Activated CD4-positive, alpha-beta T cell treated with anti-CD3 and anti-CD28 coated beads, Interleukin-2, amount 50 U/mL, for 1 hour (primary cell): ENCODE measurements at places on chromosomes 7 and 10.

- no peak for DNase-seq
Observed at GRCh38 chr10:100571084-100571856, 35.5 kb downstream of the HIF1AN start.

- no peak for DNase-seq
Observed at GRCh38 chr7:105827151-105827875, 49.1 kb downstream of the ATXN7L1 start.

DNA sequence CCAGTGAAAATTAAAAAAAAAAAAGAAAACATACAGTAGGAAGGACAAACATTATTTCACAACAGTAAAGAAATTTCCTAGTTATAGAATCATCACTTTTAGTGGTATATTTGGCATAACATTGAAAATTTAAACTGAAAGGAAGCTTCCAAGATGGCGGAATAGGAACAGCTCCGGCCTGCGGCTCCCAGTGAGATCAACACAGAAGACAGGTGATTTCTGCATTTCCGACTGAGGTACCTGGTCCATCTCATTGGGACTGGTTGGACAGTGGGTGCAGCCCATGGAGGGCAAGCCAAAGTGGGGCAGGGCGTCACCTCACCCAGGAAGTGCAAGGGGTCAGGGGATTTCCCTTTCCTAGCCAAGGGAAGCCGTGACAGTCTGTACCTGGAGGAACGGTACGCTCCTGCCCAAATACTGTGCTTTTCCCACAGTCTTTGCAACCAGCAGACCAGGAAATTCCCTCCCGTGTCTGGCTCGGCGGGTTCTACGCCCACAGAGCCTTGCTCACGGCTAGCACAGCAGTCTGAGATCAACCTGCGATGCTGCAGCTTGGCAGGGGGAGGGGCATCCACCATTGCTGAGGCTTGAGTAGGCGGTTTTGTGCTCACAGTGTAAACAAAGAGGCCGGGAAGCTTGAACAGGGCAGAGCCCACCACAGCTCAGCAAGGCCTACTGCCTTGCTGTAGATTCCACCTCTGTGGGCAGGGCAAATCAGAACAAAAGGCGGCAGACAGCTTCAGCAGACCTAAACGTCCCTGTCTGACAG lies 19.4 kb downstream of the PON3 start:
- DNase-seq = no peak

DNA sequence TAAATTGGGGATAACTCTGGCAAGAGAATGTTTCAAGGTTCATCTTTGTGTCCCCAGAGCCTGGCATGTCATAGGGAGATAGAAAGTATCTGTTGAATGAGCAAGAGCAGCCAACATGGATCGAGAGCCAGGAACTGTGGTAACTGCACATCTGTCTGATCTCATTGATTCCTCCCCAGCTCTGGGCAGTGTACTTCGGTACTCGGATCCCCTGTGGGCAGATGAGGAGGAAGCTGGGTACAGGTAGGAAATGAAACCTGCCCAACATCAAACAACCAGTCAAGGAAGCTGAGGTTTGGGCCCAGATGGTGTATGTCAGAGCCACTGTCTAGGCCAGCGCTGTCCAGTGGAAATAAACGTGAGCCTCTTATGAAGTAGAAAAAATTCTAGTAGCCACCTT lies 76.4 kb downstream of the GRK5 start:
- DNase-seq = peak; percentile 27

GRCh38 chr10:61835069-61835945 lies 66.2 kb upstream of the ARID5B start:
- DNase-seq = no peak

DNA sequence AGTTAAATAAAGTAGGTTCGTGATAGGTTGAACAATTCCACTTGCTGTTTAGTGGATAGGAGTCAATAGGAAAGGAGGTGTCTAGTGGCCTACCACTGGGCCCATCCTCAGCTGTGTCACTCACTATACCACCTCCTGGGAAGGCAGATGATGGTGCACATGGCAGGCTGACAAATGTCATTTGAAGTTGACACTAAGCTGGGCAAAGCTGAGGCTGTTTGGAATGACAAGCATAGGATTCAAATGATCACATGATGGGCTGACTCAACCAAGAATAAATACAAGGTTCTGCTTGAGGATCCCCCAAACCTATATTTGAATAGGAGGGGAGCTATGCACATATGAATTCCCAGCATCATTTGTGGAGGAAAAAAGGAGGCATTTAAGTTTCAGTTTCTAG lies 489.8 kb downstream of the RPS24 start:
- no peak for DNase-seq

DNA sequence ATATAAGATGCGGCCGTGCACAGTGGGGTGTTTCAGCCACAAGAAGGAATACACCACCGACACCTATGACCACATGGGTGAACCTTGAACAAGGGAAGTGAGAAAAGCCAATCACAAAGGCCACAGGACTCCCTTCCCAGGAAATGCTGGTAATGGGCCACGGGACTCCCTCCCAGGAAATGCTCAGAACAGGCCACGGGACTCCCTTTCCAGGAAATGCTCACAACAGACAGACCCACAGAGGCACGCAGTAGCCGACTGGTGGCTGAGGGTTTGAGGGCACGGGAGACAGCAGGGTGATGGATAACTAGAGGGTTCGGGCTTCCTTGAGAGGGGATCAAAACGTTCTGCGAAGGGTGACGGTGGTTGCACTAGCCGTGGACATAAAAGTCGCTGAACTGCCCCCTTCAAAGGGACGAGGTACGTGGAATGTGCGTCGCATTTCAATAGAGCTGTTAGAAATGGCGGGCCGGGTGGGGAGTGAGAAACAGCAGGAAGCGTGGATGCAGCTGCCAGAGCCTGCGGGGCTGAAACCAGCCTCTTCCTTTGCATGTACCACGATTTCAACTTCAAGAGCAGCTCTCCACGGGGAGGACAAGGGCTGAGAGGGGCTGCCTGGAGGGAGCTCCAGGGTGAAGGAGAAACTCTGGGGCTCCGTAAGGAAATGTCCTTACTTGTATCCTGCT lies 274.0 kb downstream of the ELFN1 start:
- no peak for DNase-seq

DNA sequence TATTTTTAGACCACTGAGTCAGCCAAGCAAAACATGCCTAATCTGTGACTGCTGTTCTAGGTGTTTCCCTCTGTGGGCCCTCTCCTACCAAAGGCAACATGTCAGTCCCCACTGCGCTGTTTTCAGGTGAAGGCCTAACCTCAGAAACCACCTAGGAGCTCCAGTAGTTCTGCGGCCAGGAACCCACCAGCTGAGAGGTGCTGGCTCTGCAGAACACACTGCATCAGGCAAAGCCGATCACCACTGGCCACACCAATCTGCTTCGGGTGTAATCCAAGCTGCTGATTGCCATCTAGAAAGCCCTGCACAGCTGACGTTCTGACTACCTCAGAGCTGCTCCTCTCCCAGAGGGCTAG lies 14.9 kb downstream of the CAMK2G start:
- peak; percentile 34 for DNase-seq

DNA sequence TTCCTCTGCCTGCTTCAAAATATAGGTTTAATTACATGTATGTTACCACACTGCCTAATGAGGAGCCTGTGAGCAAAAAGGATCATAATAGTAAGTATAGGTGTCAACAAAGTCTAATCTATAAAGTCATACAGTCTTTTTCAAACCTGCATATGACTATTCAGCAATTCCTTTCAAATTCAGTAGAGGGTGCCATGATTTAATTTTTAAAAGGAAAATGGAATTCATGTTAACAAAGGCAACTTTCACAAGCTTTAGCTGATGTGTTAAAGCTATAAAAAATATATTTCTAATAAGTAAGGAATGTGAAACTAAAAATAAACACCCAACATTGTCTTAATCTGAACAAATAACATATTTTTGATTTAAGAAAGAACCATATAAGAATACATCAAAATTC lies 52.1 kb downstream of the MPP7 start:
- no peak for DNase-seq
